ENCODE measurements at places on chromosomes 2 and 18.

DNA sequence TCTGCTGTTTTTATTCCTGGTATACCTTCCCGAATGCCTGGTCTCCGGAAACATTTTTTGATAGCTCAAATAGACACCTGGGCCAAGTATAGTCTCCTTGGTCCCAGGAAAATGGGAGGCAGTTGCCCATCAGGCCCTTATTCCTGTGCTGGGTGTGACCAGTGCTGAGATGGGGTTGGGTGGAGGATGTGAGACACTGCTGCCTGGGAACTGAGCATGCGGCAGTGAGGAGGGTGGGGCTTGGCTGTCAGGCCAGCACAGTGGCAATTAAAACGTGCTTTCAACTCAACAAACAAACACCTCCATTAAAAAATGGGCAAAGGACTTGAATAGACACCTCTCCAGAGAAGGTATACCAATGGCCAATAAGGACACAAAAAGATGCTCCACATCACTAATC, 12.5 kb downstream of the KLHL29 start:
- no peaks in the 10 kb centered on the region for H3K27me3 ChIP-seq
- peaks cover 3% of the 10 kb centered on the region for H3K4me1 ChIP-seq
- no peak overlapping the region for H3K27ac ChIP-seq
- H3K36me3 ChIP-seq, result no peaks in the 10 kb centered on the region
- no peak for DNase-seq

- no peaks in the 10 kb centered on the region for H3K36me3 ChIP-seq
- H3K27me3 ChIP-seq, result no peaks in the 10 kb centered on the region
- no peak for DNase-seq
- H3K4me1 ChIP-seq, result no peaks in the 10 kb centered on the region
Observed at GRCh38 chr18:67705748-67706147, 189.2 kb upstream of the DSEL start.

DNA sequence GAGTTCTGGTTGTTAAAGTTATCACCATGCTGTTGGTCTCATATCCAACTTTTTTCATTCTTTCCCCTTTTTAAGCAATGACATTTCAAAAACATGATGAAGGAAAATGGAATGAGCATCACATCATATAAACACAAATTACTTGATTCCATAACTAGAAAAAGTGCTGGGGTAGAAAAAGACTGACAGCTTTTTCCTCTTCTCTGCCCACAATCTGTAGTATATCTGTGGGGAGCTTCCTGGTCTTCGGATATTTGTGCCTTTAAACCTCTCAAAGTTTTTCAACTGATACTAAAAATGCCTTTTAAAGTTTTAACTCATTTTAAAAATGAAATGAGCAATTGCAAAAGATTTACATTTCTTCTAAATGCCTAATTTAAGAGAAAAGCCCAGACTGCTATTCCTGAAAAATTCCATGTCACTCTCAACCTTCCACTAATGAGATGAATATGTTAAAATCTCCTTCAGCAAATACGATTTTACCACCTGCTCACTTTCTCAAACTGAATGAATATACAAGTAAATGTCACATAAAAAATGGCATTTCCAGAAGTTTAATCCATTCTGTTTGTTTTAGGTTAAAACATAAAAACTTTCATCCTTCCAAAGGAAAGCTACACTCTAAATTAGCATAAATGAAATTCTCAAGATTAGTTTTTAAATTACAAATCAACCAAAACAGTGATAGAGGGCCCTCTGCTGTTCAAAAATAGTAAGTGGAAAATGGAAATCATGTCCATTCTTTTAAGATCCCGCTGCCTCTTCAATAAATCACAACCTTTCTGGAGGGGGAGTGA, 2.1 kb downstream of the DNAH7 start:
- no peaks in the 10 kb centered on the region for H3K27me3 ChIP-seq
- no peak for DNase-seq
- H3K27ac ChIP-seq, result no peak overlapping the region
- peaks cover 2% of the 10 kb centered on the region for H3K4me1 ChIP-seq
- H3K36me3 ChIP-seq, result no peaks in the 10 kb centered on the region

DNA sequence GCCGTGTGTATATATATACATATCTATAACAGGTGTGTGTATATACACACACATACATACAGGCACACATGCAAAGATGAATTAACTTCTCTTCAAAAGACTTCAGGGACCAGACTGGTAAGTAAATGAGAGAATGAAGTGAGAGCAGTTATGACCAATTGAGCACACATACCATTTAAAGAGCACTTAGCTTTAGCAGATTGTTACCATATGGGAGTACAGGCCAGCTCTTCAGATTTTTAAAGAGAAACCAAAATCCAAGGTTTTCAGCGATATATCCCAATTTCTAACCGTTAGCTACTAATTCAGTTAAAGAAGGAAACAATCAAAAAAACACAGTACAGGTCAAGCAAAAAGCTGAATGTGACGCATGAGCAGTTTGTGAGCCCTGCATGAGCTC, 23.7 kb downstream of the INPP1 start:
- H3K27ac ChIP-seq, result no peak overlapping the region
- no peaks in the 10 kb centered on the region for H3K4me1 ChIP-seq
- H3K36me3 ChIP-seq, result no peaks in the 10 kb centered on the region
- no peak overlapping the region for H3K4me3 ChIP-seq
- no peak for DNase-seq

GRCh38 chr2:210477496-210477895, 937 bp upstream of the LANCL1 start:
- peak overlapping the region; percentile 5 for H3K4me3 ChIP-seq
- no peak for DNase-seq
- H3K27ac ChIP-seq, result no peak overlapping the region
- no peaks in the 10 kb centered on the region for H3K4me1 ChIP-seq
- H3K36me3 ChIP-seq, result no peaks in the 10 kb centered on the region

DNA sequence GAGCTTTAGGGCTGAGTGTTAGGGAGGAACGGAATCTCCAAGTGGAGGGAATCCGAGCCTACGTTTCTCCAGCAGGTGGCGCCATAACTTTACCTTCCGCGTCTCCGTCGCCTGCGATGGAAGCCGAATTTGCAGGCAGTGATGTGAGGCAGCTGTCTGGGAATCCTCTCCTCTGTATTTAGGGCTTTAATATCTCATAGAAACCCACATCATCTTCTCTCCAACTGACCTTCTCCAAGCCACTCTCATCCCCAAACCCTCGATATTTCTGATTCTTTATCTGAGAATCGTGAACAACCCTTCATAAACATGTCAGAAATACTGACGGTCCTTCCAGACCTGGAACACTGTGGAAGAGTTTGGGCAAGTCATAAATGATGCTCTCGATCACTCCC, 27.5 kb downstream of the SIX2 start:
- H3K4me1 ChIP-seq, result no peaks in the 10 kb centered on the region
- H3K27me3 ChIP-seq, result no peaks in the 10 kb centered on the region

DNA sequence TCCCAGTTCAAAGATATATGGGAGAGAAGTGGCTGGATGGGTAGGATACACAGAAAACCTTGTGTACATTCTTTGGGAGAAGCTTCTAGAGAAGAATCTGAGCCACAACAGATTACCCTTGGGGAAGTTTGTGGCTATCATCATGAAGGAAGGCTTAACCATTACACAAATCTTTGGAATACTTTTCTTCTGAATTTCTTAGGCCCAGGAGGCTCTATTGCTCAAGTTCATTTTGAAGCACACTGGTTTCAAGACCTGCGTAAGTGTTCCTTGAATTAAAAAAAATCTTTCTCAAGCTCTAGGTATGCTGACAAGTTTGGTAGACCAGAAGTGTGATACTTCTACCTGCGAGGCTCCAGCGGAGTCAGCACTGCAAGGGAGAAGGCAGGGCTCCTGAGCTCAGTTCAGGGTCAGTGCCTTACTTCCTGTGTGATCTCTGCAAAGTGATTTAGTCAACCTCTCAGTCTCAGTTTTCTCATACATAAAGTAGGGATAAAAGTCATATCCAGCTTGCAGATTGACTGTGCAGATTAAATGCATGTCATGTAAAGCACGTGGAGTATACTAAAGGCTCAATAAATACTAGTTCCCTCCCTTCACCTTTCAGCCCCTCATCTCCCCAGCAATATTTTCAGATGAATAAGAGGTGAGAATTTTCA, 438.6 kb downstream of the DLGAP1 start:
- no peak overlapping the region for H3K27ac ChIP-seq
- no peak overlapping the region for H3K4me3 ChIP-seq
- H3K4me1 ChIP-seq, result no peaks in the 10 kb centered on the region
- no peaks in the 10 kb centered on the region for H3K27me3 ChIP-seq

- DNase-seq, result no peak
- no peak overlapping the region for H3K27ac ChIP-seq
- H3K36me3 ChIP-seq, result no peaks in the 10 kb centered on the region
- H3K27me3 ChIP-seq, result no peaks in the 10 kb centered on the region
- H3K4me3 ChIP-seq, result no peak overlapping the region
Observed at GRCh38 chr18:10319914-10320600, 134.4 kb upstream of the APCDD1 start.

- DNase-seq, result no peak
- no peaks in the 10 kb centered on the region for H3K36me3 ChIP-seq
- no peaks in the 10 kb centered on the region for H3K27me3 ChIP-seq
- no peak overlapping the region for H3K4me3 ChIP-seq
- no peaks in the 10 kb centered on the region for H3K4me1 ChIP-seq
Observed at GRCh38 chr2:67872481-67872880, 190.3 kb downstream of the C1D start.

- H3K27ac ChIP-seq, result no peak overlapping the region
- DNase-seq, result no peak
- H3K27me3 ChIP-seq, result no peaks in the 10 kb centered on the region
Observed at GRCh38 chr2:182973441-182974352, 64.6 kb downstream of the NCKAP1 start.

GRCh38 chr2:184270660-184271059, 327.7 kb upstream of the ZNF804A start:
- H3K4me3 ChIP-seq, result no peak overlapping the region
- no peaks in the 10 kb centered on the region for H3K36me3 ChIP-seq
- no peaks in the 10 kb centered on the region for H3K27me3 ChIP-seq
- H3K4me1 ChIP-seq, result no peaks in the 10 kb centered on the region

DNA sequence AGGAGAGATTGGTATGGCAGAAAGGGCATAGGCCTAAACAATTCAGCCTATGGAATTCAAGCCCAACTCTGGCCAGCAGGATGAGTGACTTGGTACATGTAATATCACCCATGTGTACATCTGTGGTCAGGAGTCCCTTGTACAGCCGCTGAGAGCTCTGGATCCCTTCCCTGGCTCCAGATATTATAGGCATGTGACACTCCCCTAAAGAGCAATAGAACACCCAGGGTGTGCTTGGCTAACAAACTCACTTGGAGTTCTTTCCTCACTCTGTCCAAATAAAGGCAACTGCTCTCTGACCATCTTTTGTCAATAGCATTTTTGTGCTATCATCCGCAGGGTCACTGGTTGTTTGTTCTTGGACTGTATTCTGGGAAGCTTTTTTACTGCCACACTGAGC, 197.4 kb upstream of the NCKAP5 start:
- H3K27me3 ChIP-seq, result no peaks in the 10 kb centered on the region
- no peak for DNase-seq
- H3K36me3 ChIP-seq, result no peaks in the 10 kb centered on the region
- no peaks in the 10 kb centered on the region for H3K4me1 ChIP-seq
- H3K4me3 ChIP-seq, result no peak overlapping the region
- H3K27ac ChIP-seq, result no peak overlapping the region

- H3K27me3 ChIP-seq, result no peaks in the 10 kb centered on the region
- no peak for DNase-seq
- peaks cover 3% of the 10 kb centered on the region for H3K4me1 ChIP-seq
- no peak overlapping the region for H3K27ac ChIP-seq
- no peaks in the 10 kb centered on the region for H3K36me3 ChIP-seq
Observed at GRCh38 chr2:198312596-198313483, 508.4 kb downstream of the PLCL1 start.

DNA sequence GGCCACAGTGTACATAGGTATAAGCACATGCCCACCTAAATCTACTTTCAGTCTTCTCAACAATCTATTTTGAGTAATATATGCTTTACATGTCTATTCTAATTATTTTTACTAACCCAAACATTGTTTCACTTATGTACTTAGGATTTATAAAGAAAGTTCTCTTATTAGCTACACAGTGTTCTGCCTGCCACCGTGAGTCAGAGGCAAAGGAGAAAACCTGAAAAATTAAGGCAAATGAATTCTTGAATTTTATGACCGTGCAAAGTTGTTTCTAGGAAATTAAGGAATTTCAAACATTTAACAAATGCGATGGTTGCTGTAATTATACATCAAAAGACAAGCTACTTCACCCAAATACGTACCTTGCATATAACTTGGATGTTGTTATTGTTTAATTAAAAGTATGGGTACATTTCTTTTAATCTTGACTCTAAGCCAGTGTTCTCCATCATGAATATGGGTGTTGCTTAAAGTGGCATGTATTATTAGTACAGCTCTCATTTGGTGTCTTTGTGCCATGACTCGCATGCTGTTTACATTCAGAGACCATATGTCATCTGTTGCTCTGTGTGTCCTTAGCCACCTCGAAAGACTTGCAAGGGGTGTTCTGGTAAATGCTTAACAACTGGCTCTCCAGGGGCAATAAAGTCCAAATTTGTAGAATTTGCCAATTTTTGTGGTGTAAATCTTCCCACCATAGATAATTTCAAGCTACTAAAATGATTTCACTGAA, 154.3 kb upstream of the FN1 start:
- no peak overlapping the region for H3K4me3 ChIP-seq
- H3K36me3 ChIP-seq, result no peaks in the 10 kb centered on the region
- no peak for DNase-seq
- H3K27me3 ChIP-seq, result no peaks in the 10 kb centered on the region
- no peaks in the 10 kb centered on the region for H3K4me1 ChIP-seq

DNA sequence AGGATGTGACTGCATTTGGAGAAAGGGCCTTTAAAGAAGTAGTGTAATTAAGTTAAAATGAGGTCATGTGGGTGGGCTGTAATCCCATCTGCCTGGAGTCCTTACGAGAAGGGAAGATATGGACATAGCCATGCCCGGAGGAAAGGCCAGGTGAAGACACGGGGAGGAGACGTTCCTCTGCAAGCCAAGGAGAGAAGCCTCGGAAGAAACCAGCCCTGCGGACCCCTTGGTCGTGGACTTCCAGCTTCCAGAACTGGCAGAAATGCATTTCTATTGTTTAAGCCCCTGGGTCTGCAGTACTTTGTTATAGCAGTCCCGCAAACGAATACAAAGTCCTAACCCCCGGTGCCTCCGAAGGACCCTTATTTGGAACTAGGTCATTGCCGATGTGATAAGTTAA, 87.6 kb upstream of the TAF1B start:
- no peak overlapping the region for H3K27ac ChIP-seq
- no peak for DNase-seq
- no peaks in the 10 kb centered on the region for H3K27me3 ChIP-seq
- H3K36me3 ChIP-seq, result no peaks in the 10 kb centered on the region
- peaks cover 7% of the 10 kb centered on the region for H3K4me1 ChIP-seq
- no peak overlapping the region for H3K4me3 ChIP-seq

DNA sequence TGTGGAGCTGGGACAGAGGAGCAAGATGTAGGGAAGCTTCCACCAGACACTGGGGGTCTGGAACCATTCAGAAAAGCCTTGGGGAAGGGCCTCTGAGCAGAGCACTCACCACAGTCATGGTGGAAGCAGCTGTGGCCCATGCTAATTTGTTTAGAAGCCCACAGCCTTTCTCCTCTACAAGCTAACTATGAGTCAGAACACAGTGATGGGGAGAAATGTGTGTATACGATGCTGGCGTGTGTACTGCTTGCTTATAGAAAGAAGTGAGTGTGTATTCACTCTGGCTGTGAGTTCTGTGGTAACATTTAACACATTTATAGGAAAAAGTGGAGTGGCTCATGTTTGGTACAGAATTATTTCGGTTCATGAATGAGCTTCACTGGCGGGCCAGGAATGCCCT, 157.0 kb upstream of the ACAA2 start:
- no peak for DNase-seq
- no peaks in the 10 kb centered on the region for H3K4me1 ChIP-seq
- H3K4me3 ChIP-seq, result no peak overlapping the region

GRCh38 chr18:24586662-24587360, 126.4 kb downstream of the HRH4 start:
- DNase-seq, result no peak
- no peaks in the 10 kb centered on the region for H3K36me3 ChIP-seq
- no peak overlapping the region for H3K4me3 ChIP-seq
- no peaks in the 10 kb centered on the region for H3K27me3 ChIP-seq
- H3K27ac ChIP-seq, result no peak overlapping the region
- H3K4me1 ChIP-seq, result peaks cover 16% of the 10 kb centered on the region
